ENCODE measurements at places on chromosomes 5 and 9.

DNA sequence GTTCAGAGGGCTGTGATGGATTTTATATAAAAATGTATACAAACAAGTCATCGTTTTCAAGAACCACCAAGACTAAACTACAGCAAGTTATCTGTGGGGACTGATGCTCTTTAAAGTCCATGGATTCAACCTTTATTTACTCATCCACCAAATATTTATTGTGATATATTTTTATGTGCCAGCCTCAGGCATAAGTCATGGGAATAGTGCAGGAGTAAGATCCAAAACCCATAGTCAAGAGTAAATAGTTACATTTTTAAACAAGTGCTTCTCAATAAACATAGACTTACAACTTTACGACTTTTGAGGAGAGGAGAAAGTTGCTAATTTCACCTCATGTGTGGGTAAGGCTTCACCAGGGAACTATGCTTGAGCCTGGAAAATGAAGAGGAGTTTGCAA lies 24.6 kb downstream of the MACIR start:
- DNase-seq, result no peak

DNA sequence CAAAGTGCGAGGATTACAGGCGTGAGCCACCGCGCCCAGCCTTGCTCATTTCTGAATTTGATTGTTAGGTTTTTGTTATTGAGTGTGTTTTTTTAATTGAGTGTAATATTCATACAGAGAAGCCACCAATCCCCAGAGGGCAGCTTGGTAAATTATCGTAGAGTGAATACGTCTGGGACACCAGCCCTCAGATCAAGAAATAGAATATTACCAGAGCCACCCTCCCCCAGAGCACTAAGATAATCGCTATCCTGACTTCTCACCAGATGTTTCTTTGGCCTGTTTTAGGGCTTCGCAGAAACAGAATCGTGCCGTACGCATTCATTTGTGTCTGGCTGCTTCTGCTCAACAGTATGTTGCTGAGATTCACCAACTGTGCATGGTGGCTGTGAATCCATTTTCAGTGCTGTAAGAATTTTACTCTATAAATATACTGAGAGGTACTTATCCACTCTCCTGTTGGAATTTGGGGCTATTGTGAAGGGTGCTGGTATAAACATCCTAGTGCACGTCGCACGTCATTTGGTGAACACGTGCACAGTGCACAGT lies 37.8 kb upstream of the RUFY1 start:
- no peak for DNase-seq

GRCh38 chr5:158810615-158811014 lies 289.1 kb downstream of the EBF1 start:
- DNase-seq, result no peak

- DNase-seq, result no peak
Measured at GRCh38 chr9:132914924-132915323, 29.5 kb downstream of the TSC1 start.

Measured in GM19239 (cell line).